ENCODE measurements at places on chromosomes 13 and 19.

DNA sequence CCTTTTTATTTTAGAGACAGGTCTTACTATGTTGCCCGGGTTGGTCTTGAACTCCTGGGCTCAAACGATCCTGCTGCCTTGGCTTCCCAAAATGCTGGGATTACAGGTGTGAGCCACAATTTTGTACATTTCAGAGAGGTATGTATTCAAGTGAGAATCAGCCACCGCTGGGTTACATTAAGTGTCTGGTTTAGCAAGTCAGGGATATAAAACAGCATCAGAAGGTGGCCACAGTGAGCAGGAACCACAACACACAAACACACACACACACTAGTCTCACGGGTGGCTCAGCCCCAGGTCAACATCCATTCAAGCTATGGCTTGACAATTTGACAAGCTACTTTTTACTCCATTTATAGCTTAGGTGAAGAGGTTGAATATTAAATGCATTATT is 20.2 kb downstream of the KLK5 start:
- no peak for DNase-seq

DNA sequence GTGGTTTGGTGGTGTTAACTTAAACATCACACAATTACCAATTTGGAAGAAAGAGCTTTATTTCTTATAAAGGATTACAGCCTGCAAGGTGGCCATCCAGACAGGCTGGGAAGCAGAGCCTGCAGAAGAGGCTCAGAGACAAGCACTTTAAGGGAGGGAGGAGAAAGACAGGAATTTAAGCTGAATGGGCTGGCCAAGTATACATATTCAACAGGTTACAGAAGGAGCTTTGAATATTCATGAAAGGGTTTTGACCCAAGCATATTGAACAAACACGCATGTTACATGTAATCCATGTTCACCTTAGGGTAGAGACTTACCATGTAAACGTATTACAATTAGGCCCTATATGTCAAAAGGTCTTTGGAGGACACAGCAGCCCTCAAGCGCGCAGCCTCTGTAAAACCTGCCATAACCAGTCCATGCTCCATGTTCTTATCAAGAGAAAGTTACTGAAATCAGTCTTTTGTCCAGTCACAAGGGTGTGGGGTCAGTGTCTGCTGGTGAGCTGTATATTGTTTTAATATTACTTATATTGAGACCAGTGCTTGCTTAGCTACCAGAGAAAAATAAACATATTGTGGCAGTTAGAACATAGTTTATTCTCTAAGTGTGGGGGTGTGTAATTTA is 19.9 kb downstream of the SIGLEC7 start:
- DNase-seq = no peak

DNA sequence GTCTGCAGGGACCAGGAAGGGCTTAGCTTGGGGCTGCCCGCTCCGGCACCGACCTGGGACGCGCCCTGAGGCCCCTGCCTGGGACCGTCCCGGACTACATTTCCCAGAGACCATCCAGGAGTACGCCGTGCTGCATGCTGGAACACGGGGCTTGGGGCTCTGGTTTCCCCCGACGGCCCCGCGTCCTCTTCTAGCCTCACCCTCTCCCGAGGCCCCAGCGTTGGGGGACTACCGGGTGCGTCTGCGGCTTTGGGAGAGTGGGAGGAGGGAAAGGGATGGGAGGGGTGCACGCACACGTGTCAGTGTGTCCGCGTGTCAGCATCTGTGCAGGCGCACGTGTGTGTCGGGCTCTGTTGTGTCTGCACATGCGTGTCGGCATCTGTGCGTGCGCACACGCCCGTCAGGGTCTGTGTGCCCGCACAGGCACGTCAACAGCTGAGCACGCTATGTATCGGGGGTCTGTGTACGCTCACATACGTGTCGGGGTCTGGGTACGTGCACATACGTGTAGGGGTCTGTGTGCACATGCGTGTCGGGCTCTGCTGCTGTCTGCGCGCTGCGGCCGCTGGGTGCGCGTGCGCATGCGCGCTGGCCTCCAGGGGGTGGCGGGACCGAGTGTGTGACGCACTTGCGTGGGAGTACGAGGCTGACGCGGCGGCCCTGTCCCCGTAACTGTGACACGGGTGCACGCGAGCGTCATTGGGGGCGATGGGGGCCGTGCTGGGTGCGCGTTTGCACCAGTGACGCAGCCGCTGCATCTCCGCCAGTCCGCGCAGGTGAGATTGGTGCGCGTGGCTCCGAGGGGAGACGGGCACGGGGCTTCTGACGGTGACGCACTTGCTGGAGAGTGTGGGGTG is at the start of gene ZNF331:
ZNF331 (plus strand) TSS at position 625 of the 857 bp plus-strand sequence. CDS start 31,232 bp downstream, outside the sequence.
- no peak for DNase-seq

GRCh38 chr13:37106642-37107041 is 1.2 kb upstream of the CSNK1A1L start:
- no peak for DNase-seq

DNA sequence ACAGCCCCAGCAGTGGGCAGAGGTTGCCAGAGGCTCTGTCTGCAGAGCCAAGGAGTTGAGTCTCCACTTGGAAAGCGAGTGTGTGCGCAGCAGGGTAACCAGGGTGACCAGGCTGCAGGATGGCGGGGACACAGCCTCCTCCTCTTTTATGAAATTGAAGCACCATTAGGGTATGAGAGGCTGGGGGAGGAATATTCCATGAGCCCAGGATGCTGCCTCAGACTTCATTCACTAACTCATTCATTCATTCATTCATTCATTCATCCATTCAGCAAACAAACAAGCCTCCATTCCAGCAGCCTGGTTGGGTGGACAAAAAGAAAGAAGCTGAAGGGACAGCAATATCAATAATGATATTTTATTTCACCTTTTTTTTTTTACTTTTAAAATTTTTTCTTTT is 6.6 kb upstream of the LMTK3 start:
- DNase-seq = no peak

DNA sequence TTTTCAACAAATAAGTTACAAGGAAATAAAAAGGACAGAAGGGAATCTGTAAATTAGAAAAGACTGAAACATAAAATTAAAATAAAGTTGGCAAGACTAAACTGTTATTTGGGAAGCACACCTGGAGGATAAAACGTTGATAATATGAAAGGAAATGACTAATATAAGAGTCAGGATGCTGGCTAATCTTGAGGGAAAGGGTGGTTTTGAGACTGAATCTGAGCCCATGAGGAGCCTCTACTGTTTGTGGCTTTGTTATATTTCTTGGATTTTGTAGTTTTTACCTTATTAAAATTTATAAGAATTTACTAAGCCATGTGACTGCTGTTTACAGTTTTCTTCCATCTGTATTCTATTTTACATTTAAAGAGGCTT is 718.0 kb upstream of the SPRY2 start:
- no peak for DNase-seq

DNA sequence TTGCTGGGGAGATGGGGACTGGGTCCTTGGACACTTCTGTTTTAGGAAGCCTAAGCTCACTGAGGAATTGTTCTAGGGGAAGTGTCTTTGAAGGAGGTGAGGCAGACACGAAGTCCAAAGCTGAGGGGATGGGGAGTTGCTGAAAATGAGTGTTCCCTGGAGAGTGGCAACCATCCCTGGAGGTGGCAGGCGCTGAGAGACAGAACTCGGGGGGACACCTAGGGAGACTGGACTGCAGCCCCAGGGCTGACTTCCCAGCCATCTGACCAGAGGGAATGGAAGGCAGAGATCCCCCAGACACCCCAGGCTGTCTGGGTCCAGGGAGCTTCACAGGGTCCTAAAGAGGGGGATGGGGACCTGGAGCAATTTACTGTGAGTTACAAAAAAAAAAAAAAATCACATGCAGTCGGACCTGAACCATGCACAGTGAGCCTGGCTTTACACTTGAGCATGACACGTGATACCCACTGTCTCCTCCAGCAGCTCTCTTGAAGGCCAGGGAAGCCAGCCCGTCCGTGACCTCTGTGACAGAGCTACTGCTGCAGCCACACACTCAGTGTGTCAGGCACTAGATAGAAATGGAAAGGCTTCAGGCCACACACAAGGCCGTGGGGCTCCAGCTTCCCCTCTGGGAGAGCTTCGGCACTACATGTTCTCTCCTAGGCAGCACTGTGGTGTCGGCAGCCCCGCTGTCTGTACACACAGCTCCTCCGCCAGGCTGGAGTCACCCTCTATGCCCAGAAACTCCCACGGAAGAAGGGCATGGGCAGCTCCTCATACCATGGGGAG is 77.1 kb upstream of the KCTD15 start:
- DNase-seq = no peak

DNA sequence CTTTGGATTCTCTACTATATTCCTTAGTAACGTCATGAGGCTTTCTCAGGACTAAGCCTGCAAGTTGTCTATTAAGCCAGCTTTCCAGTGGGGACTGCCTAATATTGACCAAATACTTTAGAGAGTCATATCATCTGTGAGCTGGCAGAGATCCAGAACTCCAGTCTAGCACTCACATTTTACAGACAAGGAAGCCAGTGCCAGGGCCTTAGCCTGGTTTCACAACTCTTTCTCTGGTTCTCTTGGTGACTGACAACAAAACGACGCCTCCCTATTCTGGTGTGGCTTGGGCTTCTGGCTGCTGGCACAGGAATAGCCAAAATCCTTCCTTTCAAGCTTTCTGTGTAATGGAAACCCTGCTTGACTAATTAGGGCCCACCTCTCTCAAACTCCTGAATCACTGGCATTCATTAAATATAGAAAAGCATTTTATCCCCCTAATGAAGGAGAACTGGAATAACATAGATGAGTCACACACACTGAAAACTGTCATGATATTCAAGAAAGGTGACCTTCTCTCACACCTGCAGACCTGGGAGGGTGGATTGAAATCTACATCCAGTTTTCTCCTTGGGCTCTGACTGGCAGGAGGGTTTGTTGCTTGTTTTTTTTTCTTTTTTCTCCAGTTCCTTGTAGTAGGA is 75.2 kb upstream of the UBL3 start:
- DNase-seq = no peak

DNA sequence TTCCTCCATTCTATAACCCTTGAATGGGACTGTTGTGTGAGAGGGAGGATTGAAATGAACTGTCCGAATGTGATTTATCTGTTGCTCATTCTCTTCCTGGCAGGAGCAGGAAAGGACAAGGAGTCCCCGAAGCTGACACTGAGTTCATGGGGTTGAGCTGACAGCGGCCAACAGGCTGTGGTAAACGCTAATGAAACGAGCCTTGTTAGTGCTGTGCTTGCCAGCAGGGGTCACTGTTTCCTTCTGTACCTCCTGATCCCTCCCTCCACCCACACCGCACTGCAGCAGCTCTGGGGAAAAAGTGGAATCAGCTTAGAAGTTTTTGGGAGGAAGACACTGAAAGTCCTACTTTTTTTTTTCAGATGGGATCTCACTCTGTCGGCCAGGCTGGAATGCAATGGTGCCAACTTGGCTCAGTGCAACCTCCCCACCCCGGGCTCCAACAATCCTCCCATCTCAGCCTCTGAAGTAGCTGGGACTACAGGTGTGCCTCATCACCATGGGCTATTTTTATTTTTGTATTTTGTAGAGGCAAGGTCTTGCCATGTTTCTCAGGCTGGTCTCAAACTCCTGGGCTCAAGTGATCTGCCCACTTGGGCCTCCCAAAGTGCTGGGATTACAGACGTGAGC is 6.7 kb upstream of the ZNF761 start:
- DNase-seq = no peak

DNA sequence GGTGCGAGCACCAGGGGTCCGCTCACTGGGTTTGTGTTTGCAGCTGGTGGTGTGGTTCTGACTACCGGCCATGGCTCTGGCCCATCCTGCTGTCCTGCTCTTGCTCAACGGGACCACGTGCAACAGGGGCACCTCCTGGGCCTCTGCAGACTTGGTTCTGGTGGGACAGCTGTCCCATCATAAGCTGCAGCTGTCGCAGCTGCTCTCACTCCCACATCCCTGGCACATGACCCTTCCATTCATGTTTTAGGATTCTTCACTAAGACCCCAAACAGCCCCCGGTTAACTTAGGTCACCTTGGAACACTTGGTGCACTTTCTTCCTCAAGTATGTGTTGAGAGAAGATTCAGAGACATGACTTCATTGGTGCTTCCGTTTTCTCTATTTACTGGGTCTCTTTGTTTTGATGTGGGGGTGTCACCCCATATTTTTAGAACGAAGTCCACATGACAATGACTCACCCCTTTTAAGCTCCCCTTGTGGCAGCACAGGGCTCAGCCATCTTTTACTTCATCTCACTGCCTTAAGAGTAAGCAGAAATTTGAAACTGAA is 68.4 kb upstream of the ARHGEF7 start:
- no peak for DNase-seq

DNA sequence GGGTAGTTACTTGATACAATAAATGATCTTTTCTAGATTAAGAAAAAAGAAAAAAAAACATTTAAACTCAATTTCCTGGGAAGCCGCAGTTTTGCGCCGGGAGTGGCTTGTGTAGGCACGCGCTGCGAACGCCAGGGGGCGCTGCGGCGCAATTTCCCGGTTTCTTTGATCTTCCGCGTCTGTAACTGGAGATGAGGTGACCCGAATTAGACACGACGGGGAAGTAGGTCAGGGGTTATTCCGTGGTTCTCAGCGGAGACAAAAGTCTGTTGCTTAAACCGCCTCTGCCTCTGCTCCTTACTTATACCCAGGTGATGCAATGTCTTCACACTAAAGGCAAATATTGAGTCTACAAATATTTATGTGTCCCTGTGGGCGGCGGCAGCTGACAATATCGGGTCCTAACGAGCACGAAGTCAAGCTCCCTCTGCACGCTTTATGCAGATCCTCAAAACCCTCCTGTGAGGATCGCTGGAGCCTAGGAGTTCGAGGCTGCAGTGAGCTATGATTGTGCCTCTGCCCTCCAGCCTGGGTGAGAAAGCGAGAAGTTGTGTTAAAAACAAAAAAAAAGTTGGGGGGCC is 15.2 kb downstream of the STXBP2 start:
- DNase-seq = no peak

DNA sequence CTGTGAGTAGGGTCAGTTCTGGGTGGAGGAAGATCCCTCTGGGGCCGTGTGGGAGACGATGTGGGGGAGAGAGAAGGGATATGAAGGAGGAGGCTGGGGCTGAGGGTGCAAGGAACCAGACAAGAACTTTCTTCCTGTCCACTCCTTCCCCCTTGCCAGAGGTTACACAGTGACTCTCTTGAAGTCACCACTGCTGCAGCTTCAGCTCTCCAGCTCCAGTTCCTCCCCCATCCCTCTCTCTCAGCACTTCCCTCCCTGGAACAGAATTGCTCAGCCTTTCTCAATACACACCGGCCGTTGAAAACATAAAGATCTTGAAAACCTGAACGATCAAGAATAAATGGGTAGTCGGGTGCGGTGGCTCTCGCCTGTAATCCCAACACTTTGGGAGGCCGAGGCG is 5.1 kb downstream of the ZSWIM9 start:
- no peak for DNase-seq

Measured in cortex of kidney (tissue), 1 donor.